ENCODE measurements at places on chromosomes 3 and 15.

DNA sequence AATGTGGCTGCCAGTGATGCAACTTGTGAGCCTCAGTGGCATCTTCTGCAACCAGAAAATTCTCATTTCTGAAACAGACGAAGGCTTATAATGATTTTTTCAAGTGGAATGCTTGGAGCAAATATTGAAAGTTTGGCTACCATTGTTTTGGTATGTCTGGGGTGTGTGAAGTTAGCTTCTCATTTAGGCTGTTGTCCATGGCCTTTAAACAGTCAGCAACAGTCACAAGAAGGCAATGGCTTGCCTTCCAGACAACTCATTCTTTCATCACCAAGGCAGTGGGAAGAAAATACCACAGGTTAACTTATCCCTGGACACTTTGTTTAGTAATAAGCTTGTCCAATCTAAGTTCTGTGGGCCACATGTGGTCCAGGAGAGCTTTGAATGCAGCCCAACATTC is 4.7 kb upstream of the BNC1 start:
- peak; percentile 52 for DNase-seq

DNA sequence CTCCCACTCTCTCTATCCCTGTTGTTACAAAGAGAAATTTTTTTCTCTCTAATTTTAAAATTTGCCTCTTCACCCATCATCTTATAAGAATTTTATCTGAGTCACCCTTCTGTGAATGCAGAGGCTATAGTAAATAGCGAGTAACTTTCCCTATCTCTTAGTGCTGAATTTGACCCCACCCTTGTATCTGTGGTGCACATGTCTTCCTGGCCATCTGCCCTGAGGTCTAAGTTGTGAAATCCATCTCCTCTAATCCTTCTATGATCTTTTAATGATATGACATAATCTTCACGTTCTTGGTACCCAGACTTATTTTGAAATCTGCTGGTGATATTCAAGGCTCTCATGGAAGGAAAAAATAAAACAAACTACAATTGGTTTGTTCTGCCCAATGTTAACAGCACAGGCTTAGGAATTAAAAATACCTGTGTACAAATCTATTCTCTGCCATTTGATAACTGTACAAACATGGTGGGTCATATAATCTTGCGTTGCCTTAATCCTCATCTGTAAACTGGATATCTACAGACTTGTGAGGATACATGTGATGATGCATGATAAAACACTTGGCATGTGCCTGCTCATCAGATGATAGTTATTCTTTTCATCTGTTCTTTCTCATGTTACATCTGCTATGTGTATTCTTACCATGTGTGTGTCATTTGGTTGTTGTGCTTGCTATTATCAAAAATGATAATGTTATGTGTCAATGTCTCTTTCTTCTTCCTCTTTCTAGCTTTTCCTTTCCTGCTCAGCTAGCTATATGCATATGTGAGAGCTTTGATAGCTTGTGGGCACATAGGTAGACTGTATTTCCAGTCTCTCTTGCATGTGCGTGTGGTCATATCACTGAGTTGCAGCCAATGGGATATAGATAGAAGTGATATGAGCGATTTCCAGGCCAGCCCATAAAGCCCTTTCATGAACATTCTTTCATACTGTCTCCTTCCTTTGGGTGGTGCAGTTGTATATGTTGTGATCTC is 13.7 kb upstream of the CCR3 start:
- peak; percentile 64 for DNase-seq

DNA sequence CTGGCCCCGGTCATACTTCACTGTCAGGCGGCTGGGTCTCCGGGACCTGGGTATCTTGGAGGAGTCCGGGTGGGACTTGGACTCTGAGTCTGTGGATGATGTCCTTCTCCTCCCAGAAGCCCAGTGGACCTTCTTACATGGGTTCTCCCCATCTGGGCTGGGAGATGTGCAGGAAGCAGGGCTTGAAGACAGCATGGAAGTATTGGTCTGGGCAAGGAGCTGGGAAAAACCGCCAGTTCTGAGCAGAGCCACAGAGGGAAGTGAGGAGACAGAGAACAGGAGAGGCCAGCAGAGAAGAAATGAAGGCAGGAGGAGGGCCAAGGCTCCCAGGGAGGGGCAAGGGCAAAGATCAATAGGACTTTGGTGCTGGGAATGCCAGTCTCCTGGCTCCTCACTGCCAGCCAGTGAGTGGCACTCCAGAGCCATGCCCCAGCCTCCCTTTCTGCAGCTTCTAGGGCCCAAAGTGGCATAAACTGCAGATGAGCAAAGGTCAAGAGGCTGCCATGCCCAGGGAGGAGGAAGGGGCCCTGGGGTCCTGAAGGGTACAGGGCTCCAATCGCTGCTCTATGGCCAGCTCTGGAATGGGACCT is at the start of gene PPP1R14D:
Gene PPP1R14D (minus strand): TSS at position 262 of the 590 bp plus-strand sequence. CDS start 67 bp downstream, at position 195.
- DNase-seq = no peak

GRCh38 chr3:11096266-11097139 is 57.8 kb upstream of the HRH1 start:
- peak; percentile 90 for DNase-seq

DNA sequence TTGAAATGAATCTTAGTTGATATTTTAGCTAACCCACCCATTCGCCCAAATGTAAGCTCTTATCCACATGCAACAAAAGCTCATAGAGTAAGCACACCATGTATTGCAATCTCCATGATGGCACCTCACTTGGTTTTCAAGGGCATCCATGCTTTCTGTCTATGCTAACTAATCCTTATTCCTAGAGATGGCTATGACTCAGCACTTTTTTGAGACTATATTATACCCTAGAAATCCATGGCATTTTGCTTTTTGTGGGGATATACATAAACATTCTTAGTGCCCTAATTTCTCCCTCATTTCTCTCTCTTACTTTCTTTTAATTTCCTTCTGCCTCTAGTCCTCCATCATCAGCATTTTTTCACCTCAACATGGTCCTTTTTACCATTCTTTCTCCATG is 168.5 kb upstream of the STT3B start:
- DNase-seq = no peak

GRCh38 chr15:63067976-63068743 is 25.6 kb downstream of the TPM1 start:
- DNase-seq = peak; percentile 23

GRCh38 chr3:11739706-11740105 is 96.0 kb upstream of the VGLL4 start:
- DNase-seq = peak; percentile 17

GRCh38 chr3:157042226-157042625 is 117.7 kb downstream of the CCNL1 start:
- no peak for DNase-seq

DNA sequence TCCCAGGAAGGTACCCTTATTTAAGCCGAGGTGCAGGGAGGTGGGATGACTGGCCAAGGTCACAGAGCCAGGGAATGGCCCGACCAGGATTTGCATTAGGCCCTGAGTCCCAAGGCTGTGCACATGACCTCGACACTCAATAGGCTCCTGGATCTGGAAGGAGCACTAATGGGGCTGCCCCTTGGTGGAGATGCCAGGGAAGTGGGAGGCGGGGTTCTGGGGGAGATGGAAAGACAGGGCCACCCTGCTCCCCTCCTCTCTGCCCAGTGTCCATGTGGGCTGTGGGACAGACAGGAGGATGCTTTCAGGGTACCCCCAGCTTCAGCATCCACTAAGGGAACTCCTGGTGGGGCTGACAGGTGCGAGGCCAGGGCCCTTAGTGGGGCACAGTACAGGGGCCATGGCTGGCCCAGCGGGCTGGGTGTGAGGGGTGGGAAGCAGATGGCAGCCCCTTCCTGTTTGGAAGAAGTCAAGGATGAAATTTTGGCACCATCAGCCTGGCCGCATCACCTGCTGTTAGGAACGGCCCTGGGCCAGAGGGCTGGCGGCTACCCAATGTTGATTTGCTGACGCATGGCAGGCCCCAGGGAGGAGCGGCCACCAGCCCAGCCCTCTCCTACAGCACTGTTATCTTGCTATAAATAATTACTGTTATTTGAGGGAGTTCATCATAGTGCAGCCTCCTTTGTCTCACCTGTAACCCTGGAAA is 37.3 kb downstream of the ATP2B2 start:
- DNase-seq = no peak

GRCh38 chr3:111517801-111518200 is 24.2 kb upstream of the CD96 start:
- DNase-seq = no peak

GRCh38 chr3:52357151-52358080 is 41.3 kb downstream of the DNAH1 start:
- DNase-seq = no peak

GRCh38 chr3:142705198-142705597 is 18.6 kb upstream of the TRPC1 start:
- no peak for DNase-seq

DNA sequence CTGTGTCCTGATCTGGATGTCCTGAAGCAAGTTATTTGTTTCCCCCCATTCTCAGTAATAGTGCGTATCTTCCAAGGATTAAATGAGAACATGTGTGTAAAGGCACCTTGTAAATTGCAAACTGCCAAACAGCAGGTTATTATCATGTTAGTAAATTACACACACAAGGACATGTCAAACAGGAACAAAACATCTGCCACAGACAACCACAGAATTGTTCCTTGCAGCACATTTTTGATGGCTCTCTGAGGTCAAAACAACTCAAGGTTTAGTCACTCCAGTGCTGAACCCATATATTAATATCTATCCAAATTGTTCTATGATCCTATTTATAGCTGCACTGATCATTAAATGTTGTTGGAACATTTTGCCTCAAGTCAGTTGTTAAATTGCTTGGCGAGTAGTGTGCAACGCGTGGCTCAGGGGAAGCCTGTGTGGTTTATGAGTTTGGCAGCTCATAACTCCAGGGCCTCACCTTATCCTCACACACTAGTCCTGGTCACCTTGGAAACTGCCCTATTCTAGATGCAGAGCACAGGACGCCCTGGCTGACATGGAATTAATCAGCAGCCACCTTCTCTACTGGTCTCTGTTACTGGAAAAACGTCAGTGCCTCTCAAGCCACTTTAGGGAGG is 46.3 kb upstream of the CDV3 start:
- DNase-seq = no peak

- no peak for DNase-seq
Measured at GRCh38 chr3:35617370-35617769, 22.0 kb upstream of the ARPP21 start.

- DNase-seq = no peak
Measured at GRCh38 chr15:70059476-70060213, 38.1 kb downstream of the TLE3 start.

DNA sequence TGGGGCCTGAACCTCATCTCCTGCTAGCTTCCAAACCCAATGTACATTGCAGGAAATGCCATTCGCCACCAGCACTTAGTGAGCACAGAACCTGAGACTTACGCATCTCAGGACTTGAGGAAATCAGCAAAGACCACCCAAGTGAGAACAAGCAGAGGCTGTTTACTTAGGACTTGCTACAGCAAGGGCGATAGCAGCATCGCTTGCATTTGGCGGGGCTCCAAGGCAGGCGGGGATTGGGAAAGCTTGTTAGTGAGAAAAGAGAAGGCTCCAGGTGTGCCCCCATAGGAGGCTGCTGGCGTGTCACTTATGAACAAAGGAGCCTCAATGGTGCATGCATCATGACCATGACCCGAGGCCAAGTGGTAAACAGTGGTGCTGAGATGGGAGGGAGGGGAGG is 19.7 kb downstream of the SLC6A20 start:
- peak; percentile 16 for DNase-seq

- DNase-seq = peak; percentile 10
Measured at GRCh38 chr3:23175341-23176083, 27.6 kb upstream of the UBE2E2 start.

DNA sequence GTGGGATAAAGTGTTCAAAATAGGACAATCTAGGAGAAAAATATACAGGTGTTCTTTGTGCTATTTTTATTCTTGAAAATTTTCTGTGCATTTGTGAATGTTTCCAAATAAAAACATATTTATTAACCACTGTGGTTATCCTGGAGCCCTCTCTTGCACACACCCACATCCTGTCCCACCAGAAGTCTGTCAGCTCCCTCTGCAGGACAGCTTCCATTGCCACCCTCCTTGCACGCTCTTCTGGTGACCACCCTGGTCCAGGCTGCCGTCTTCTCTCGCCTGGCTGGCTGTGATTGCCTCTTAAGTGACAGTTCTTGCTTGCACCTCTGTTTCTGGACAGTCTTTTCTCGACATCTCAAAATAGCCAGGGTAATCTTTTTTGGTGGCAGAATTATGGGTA is 394.0 kb downstream of the LRTM1 start:
- DNase-seq = no peak

- DNase-seq = no peak
Measured at GRCh38 chr3:49025005-49025792, 3.3 kb downstream of the NDUFAF3 start.

DNA sequence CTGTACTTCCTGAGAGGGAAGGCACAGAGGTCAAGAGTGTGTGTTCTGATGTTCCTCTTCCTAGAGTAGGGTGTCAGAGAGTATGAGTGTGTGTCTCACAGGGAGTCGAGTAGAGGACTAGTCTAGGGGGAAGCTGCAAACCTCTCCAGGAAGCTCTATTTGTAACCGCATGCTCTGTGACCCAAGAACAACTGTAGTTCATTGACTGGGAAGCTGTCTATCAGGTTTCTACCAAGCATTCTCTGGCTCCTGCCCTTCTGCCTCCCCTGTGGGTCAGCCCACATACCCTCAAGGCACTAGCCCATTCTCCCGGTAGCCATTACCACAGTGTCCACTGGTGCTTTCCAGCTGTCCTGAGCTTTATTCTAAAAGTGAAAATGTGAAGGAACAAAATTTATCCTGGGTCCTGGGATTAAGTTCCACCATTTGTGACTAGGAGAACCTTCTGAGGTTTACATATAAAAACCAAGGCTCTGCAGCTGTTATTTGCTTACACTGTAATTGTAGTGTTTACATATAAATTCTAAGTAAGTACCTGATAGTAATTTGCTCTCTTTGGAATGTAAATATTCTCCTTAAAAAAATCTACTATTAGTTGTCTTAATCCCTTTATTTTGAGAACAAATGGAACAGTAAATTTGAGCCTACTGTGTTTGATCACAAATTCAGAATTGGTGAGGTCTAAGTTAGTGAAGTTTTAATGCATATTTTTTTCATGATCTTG is 40.7 kb downstream of the MYRIP start:
- no peak for DNase-seq

GRCh38 chr3:117566926-117567325 is 857.3 kb downstream of the TUSC7 start:
- no peak for DNase-seq

- DNase-seq = no peak
Measured at GRCh38 chr15:100885811-100886210, 6.2 kb downstream of the ALDH1A3 start.

DNA sequence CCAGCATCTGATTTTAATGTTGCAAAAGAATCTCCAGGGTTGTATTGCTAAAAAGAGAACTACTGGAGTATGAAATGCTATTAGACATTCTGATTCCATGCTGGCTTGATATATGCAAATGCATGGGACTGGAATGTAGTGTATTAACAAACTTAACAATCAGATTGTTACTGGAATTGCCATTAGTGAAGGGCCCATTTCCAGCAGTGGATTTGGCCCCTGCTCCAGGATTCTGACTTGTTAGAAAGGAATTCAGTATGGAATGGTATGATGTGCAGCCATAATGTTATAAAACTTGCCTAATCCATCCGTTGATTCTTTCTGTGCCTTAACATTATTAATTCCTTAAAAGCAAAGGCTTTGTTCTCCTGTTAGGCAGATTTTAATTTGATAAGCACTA is 7.9 kb downstream of the ARRDC4 start:
- DNase-seq = peak; percentile 81

- DNase-seq = peak; percentile 82
Measured at GRCh38 chr15:70892912-70893560, 410 bp downstream of the LRRC49 start.

- DNase-seq = no peak
Measured at GRCh38 chr3:18946524-18946923, 201.8 kb upstream of the KCNH8 start.

All from cardiac fibroblast (primary cell).